Stimulated activated CD8-positive, alpha-beta memory T cell treated with anti-CD3 and anti-CD28 coated beads, Interleukin-4, amount 100 ng/mL, for 24 hours (primary cell): ENCODE measurements at places on chromosomes 16 and 17.

- no peak for DNase-seq
Measured at GRCh38 chr16:53503991-53504663, 1.1 kb upstream of the AKTIP start.

- DNase-seq: no peak
Measured at GRCh38 chr17:61427567-61427966, 24.7 kb upstream of the TBX4 start.

DNA sequence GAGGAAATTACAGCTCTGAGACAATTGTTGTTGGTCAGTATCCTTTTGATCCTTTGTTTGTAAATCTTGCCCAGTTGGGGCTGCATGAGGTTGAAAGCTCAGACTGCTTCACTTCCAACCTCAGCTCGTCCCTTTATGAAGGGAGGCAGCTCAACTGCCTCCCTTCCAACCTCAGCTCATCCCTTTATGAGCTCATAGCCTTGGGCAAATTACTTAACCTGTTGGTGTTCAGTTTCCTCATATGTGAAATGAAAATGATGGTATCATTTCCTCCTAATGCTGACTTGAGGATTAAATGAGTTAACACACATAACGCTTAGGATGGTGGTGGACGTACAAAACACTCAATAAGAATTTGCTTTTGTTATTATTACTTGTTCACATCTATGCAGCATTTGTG, 265.1 kb downstream of the CDH13 start:
- no peak for DNase-seq

GRCh38 chr16:68778551-68779231, 41.6 kb downstream of the CDH1 start:
- DNase-seq: no peak

- DNase-seq: no peak
Measured at GRCh38 chr17:4542003-4542725, 13.0 kb downstream of the MYBBP1A start.

- DNase-seq: no peak
Measured at GRCh38 chr17:13678361-13678760, 76.6 kb upstream of the HS3ST3A1 start.

DNA sequence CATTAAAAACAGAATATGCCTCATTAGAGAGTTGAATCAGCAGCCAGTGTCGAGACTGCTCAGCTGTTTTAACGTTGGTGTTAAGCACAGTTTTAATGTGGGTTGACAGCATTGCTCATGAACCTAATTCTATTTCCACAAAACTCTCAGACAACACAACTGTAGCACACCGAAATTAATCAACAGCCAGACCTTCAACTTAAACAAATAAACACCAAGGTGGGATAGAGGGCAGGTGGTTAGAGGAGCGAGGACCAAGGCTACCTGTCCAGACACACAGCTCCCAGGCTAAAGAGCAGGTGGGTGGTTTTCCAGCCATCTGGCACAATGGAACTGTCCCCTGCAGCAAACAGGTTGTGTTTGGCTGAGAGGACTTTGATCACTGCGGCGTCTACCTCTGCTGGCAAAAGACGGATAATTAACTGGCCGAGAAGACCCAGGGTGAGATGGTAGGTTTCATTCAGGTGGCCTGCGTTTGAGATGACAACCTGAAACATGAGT, 69.6 kb upstream of the ATP2A3 start:
- no peak for DNase-seq

DNA sequence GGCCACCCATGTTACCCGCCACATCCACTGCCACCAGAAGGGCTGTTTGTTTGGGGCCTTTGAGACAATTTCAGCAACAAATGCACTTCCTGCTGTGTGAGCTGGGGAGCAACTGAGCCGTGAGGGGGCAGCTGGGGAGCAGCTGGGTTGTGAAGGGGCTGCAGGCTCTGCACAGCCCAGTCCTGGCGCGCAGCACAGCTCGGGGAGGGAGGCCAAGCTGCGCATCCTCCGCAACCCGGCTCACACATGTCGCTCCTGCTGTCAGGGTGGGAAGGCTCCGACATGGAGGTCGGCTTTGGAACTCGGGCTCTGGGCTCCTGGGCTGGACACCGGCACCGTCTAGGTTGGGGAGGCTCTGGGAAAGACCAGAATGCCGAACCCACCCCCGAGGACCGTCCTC, 53.6 kb downstream of the CBFA2T3 start:
- DNase-seq: no peak

DNA sequence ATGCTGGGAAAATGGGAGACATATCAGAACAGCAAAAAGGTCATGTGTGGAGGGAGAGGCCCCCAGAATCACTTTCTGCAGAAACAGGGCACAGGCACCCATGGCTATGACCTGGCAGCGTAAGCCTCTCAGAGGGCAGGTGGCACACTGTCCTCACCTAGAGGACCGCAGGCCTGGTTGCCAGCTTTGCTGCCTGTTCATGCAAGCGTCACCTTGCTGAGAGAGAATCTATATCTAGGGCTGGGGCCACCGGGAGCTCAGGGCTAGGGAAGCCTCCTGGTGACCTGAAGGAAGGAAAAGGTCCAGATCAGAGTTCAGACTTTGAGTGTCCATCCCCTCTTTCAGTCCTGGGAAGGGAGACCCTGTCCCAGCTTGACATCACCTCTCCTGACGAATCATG, 78.7 kb downstream of the GOSR1 start:
- no peak for DNase-seq

GRCh38 chr17:1695365-1695764, 10.7 kb upstream of the PRPF8 start:
- no peak for DNase-seq

DNA sequence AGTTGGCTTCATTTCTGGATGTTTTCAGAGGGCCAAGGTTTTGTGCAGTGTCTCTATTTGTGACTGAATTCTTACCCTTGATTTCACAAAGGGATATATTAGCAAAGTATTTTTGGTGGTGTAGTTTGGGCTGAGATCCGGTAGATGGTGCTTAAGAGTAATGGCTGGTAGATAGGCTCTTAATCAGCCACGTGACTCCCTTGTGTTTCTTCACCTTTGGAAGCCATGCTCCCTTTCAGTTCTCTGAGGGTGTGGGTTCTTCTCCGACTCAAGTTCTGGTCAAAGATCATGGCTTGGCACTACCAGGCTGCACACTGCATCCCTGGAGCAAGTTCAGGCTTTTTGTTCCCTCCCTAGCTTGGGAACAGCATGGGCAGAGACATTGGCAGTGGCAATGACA, 887.3 kb downstream of the CDH8 start:
- DNase-seq: no peak

DNA sequence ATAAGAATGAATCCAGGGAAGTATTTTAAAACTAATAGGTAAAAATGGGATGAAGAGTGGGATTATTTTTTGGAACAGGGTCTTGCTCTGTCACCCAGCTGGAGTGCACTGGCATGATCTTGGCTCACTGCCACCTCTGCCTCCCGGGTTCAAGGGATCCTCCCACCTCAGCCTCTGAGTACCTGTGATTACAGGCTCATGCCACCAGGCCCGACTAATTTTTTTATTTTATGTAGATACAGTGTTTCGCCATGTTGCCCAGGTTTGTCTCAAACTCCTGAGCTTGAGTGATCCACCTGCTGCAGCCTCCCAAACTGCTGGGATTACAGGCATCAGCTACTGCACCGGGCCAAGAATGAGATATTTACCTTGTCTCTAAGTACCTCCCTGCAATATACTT, 22.1 kb downstream of the NSMCE1 start:
- DNase-seq: no peak

DNA sequence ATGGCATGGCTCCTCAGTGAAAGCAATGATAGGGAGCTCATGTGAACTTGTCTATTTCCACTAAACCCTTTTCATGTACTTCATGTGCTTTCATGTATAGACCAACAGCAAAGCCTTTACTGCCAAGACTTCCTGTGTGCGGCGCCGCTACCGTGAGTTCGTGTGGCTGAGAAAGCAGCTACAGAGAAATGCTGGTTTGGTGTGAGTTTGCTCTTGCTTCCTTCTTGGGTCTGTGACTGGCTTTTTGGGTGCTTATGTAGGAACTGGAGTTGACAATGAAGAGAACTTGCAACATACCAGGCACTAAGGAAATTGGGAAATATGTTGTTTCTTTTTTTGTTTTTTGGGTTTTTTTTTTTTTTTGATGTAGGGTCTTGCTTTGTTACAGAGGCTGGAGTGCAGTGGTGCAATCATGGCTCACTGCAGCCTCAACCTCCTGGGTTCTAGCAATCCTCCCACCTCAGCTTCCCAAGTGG, 5.7 kb downstream of the SNX11 start:
- DNase-seq: no peak

DNA sequence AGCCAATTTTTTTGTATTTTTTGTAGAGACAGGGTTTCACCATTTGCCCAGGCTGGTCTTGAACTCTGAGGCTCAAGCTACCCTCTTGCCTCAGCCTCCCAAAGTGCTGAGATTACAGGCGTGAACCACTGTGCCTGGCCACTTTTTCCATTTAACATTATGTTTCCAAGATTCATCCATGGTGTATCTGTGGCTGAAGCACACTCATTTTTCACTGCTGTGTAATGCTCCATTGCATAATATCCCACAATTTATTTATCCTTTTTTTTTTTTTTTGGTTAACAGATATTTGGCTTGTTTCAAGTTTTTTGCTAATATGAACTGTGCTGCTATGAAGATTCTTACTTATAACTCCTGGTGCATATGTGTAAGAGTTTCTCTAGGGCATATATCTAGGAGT, 1.9 kb upstream of the NUP93 start:
- no peak for DNase-seq

DNA sequence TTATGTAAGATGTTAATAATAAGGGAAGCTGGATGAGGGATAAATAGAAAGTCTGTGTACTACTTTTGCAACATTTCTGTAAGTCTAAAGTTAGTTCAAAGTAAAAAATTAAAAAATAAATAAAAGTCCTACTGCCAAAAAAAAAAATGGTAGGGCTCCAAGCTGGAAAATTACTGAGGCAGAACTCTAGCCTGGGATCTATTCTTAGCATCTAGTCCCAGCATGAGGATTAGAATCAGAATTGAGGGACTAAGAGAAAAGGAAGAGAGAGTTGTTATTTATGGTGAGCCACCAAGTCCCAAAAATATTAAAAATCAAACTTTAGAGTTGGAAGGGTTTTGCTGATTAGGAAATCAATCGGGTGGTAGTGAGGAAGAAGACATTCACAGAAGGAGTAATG, 110.3 kb downstream of the CYB561 start:
- DNase-seq: no peak

DNA sequence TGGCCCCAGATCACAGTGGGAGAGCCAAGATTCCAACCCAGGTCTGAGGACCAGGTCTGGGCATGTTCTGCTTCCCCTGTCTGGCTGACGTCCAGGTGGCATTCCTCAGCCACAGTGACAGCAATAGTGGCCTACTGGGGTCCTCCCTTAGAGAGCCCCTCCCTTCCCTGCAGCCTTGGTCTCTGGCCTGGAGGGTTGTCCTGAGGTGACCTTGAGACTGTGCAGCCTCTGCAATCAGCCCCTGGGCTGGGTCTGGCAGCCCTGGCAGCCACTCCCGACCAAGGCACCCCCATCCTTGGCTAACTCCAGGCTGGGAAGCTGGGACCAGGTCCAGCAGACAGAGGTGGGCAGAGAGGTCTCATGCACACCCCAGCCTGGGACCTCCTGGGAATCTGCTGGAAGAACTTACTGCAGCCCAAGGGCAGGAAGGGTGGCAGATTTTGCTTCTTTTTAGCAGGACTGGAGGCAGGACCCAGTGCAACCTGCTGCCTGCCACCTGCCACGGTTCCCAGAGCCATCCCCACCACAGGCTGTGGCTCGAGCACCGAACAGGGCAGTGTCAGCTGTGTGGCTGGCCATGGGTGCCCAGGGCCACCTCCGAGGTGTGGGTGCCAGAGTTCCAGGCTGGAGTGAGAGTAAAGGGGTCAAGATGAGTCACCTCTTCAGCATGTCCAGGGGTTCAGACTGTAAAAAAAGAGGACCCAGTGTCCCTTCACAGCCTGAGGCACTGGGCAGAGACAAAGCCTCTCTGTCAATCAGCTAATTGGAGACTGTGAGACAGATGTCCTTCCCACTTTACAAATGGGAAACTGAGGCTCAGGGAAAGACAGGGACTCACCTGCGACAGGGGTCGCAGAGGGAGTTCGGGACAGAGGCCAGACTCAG, 12.6 kb downstream of the GRB7 start:
- DNase-seq: no peak
